ENCODE measurements at places on chromosomes 6 and 20.

- peak; percentile 87 for DNase-seq
Observed at GRCh38 chr6:68343901-68344300, 291.2 kb upstream of the ADGRB3 start.

GRCh38 chr20:41172296-41173140 is 35.2 kb downstream of the PLCG1 start:
- peak; percentile 10 for DNase-seq

DNA sequence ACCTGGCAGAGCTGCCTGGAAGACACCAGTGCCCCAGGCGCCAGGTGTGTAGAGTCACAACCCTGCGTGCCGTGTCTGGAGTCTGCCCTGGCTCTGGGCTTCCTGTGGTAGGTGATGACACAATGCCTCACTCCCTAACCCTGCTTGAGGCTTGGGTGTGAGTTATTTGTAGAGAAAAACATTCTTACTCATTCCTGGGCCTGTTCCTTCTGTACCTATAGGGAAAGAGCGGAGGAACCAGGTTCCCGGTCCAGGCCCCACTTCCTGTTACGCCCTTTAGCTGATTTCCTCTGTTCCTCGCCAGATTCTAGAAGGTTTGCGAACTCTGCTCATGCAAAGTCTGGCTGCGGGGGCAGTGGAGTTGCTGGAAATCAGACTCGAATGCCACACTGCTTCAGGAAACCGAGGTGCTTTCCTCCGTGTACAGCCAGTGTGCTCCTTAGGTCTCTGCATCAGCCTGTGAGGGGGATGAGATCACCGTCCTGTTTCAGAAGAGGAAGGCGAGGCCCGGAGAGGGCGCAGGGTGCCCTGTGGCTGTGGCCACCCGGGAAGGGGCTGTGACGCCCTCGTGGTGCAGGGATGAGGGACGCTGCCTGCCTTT is 67.1 kb upstream of the DUSP22 start:
- DNase-seq = no peak

- no peak for DNase-seq
Observed at GRCh38 chr6:87669051-87669450, 33.0 kb downstream of the AKIRIN2 start.

DNA sequence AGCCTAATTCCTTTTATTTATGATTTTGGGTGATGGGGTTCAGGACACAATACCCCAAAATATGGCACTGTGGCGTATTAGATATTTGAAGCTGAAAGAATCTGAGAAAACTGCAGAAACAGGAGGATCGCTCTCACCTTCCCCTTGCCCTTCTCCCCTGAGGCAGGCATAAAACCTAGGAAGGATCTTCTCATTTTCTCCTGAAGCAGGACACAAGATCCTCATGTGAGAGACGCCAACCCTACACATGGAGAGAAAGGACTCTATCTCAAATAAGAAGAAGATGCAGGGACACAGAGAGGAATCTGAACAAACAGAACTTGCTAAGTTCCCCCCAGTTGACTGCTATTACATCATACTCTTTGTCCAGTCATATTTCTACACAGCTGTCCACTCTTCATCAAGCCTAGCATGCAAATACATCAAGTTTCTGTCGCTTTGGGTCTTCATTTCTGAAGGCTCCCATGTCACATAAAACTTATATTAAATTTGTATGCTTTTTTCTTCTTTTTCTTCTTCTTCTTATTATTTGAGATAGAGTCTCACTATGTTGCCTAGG is 109.0 kb downstream of the DTNBP1 start:
- no peak for DNase-seq

GRCh38 chr6:169388395-169389166 is 134.9 kb upstream of the THBS2 start:
- DNase-seq = no peak

DNA sequence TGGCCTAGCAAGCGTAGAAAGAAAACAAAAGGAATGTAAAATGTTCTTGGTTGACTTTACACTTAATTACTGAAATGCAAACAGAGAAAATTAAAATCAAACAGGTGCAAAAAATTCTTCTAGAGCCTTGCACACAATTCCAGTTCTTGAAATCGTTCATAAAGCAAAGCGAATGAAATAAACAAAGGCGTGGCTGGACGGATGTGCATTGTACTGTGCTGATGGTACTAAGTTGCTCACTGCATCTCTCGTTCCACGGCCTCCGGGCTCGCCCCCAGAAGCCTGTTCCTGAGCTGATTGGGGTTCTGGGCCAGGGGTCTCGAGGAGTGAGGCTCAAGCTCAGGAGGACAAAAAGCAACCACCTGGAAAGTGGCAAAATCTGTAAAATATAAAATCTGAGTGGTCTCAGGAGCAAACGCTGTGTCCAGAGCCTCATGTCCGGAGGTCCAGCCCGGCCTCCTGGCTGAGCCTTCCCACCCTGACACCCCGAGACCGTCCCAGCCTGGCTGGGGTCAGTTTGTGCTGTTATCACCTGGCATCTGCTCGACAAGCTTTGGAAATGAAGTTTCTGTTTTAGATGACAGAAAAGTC is 71.3 kb downstream of the TTLL2 start:
- DNase-seq = no peak

DNA sequence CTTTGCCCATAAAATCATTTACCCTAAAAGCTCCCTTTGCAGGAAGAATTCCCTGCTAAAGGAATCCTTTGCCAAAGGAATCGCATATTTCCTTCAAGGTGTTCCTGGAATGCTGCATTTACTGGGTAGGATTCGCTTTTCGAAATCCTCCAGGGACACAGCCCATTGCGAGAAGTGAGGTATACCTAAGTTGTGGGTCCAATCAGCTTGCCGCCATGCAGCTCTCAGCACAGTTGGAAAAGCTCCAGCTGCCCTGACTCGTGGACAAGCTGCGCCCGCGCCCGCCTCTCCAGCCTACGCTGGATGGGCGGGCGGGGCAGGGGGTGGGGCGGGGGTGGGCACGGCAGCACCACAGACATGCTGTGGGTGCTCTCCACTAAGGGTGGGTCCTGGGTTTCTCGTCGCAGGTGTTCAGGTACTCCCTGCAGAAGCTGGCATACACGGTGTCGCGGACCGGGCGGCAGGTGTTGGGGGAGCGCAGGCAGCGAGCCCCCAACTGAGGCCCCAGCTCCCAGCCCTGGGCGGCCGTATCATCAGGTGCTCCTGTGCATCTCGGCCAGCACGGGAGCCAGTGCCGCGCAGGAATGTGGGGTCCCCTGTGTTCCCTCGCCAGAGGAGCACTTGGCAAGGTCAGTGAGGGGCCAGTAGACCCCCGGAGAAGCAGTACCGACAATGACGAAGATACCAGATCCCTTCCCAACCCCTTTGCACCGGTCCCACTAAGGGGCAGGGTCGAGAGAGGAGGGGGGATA is 1.4 kb downstream of the NNAT start:
- no peak for DNase-seq

DNA sequence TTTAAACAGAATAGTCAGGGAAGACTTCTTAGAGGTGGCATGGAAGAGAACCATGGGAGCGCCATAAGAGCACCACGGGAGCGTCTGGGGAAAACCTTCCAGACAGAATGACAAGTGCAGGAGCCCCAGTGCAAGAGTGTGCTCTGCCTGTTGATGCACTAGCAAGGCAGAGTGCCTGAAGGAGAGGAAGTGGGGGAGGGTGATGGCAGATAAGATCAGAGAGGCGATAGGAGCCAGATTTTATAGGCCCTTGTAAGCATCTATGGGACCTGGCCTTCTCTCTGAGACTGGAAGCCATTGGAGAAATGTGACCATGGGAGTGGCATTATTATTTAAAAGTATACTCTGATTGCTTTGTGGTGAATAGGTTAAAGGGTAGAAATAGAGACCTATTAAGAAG is 13.1 kb downstream of the FUCA2 start:
- DNase-seq = no peak

DNA sequence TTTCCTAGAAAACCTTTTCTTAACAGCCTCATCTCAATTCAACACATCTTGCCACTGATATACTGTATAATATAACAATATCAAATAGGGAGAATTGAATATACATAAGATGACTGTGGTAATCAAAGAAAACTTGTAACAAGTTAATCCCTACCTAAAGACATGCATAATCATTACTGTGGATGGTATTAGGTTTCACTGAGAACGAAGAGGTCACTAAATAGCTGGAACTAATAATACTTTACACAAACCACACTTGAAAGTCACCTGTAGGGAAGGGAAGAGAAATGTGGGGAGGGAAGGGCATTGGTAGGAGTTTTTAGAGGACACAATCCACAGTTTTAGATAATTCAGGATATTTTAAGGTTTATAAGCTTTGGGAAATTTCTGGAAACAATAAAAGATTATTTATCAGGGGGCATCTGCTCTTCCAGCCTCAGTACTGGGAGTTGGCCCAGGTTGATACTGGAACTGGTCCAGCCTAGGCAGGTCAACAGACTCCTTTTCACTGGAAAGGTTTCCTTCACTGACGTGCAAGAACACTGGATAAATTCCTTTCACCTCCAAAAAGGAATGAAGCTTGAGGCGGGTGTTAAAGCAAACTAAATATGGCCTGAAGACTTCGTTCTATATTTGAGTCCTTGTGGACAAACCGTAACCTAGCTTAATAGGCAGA is 44.0 kb downstream of the MAP7 start:
- no peak for DNase-seq

- DNase-seq = peak; percentile 61
Observed at GRCh38 chr20:57391439-57392301, 474 bp downstream of the RBM38 start.

- DNase-seq = no peak
Observed at GRCh38 chr6:156698239-156699016, 78.8 kb upstream of the ARID1B start.

DNA sequence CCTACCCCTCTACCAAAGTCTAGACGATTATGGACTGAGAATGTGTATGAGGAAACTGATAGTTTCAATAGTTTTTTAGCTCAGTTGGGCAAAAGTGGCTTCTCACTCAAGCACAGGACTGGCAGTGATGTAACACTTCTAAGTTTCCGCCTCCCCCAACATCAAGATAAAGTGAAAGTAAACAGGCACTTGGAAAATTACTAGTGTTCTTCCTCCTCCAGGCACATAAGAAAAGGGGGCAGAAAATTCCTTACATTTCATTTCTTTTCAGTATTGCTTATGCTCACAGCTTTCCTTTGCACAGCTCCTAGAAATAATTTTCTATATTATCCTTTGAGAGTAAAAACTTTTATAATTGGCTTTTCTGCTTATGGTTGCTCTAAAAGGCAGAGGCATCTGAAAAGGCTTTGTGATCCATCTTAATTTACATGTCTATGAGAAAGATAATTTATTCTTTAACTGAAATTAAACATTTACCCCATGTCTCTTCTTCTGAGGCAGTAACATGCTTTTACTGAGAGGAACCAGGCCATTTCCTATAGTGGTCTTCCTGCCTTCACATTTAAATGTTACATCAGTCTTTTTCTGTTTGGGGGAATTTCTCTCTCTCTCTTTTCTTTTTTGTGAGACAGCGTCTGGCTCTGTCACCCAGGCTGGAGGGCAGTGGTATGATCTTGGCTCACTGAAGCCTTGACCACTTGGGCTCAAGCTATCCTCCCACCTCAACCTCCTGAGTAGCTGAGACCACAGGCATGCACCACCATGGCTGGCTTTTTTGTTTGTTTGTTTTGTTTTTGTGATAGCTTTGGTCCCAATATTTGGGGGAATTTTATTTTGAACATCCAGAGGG is 65.0 kb upstream of the EEF1A1 start:
- peak; percentile 31 for DNase-seq

DNA sequence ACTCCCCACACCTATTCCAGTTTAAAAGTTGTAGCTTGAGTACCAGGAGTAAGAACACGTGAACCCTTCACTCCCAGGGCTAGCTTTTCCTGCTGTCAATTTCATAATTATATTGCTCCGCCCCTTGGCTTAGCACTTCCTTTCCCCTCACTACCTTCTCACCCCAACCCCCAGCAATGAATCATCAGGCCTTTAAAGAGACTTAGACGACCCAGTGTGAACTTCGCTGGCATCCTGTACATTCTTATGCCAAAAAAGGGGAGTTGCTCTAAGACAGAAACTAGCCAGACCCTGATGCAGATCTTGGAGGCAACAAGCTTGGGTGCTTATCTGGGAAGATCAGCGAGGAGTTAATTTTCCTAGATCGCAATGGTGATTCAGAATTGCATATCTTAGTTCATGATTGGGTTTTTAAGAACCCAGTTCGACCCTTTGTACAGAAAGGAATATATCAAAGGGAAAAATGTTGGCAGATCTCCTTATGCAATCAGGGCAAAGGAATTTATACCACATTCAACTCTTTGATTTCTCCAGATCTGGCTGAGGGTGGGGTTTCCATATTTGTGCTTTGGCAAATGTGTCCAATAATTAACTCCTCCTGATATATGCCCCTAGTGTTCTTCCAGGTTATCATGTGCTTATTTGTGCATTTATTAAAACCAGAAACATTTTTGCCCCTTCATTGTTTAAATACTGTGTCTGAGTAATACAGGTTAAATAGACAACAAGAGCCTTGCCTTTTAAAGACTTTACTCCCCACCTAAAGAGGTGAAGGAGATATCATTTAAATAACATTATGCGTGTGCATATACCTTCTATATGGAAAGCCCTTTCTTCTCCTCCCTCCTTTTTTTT is 8.1 kb upstream of the ATXN1 start:
- DNase-seq = no peak

DNA sequence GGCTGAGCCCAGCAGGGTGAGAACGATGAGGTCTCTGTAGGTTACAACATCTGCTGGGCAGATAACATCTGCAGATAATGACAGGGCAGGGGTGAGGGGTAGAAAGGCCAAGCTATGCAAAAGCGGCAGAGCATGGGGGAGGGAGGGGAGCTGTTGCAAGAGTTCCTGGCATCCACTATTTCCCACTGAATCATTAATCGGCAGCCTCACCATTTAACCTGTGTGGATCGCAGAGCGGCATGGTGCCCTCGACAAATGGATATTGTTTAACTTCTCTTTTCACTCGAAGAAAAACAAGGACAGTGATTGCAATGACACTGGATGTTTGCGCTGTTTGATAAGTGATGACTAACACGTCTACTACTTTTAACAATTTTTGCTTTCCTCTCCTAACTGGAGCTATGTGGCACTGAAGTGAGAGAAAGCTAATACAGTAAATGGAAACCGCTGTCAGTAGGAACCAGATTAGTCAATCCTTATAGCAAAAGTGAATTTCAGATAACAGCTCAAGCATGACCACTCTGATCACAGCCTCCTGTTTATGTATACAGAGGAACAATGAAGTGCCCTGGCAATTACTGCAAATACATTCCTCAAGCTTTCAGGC is 381.5 kb downstream of the TFAP2A start:
- peak; percentile 25 for DNase-seq
